Spleen (tissue), 13 donors: ENCODE measurements at places on chromosomes 3 and 15. TPM values are rescaled to one million over a fixed set of nuclear protein-coding genes. Genes with fewer than 3 reads are reported as not detected.

GRCh38 chr3:34109846-34110245 is 311.4 kb downstream of the PDCD6IP start:
- no peak for DNase-seq
- H3K27ac ChIP-seq = no peak overlapping the region
- no peaks in the 10 kb centered on the region for H3K4me1 ChIP-seq

GRCh38 chr3:100915706-100916495 is 77.3 kb downstream of the ABI3BP start:
- H3K27me3 ChIP-seq = no peaks in the 10 kb centered on the region
- no peak overlapping the region for H3K27ac ChIP-seq
- H3K4me3 ChIP-seq = no peak overlapping the region
- H3K4me1 ChIP-seq = peaks cover 4% of the 10 kb centered on the region
- H3K36me3 ChIP-seq = no peaks in the 10 kb centered on the region
- no peak for DNase-seq

- no peaks in the 10 kb centered on the region for H3K27me3 ChIP-seq
- no peaks in the 10 kb centered on the region for H3K36me3 ChIP-seq
- H3K4me1 ChIP-seq = no peaks in the 10 kb centered on the region
- H3K4me3 ChIP-seq = no peak overlapping the region
- H3K27ac ChIP-seq = no peak overlapping the region
- DNase-seq = no peak
These were observed 109.4 kb downstream of the LRTM1 start for GRCh38 chr3:54818486-54818885.

- H3K4me1 ChIP-seq = peaks cover 58% of the 10 kb centered on the region
- H3K36me3 ChIP-seq = no peaks in the 10 kb centered on the region
- H3K27ac ChIP-seq = no peak overlapping the region
- DNase-seq = peak; percentile 84
These were observed 4.2 kb downstream of the OCA2 start for GRCh38 chr15:28094732-28095521.

GRCh38 chr3:73805435-73805834 is 180.7 kb upstream of the PDZRN3 start:
- no peak overlapping the region for H3K27ac ChIP-seq
- no peaks in the 10 kb centered on the region for H3K4me1 ChIP-seq
- H3K4me3 ChIP-seq = no peak overlapping the region
- H3K36me3 ChIP-seq = no peaks in the 10 kb centered on the region
- no peaks in the 10 kb centered on the region for H3K27me3 ChIP-seq
- no peak for DNase-seq

DNA sequence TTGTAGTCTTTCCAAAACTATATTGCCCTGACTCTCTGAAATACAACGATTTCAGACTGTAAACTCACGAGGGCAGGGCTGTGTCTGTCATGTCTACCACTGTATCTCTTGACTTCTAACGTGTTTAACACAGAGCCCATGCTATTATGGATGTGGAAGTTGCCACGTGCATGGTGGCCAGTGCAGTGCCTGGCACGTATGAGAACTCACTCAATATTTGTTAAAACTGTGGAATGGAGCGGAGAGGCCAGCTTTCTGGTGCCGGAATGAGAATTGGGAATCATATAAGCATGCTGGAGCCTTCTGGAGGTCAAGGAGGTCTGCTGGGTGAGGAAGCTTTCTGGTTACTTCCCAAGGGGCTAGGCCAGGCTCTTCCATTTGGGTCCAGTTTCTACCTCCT is 220.6 kb upstream of the LYSMD4 start:
- H3K36me3 ChIP-seq = no peaks in the 10 kb centered on the region
- H3K4me3 ChIP-seq = no peak overlapping the region
- peaks cover 14% of the 10 kb centered on the region for H3K4me1 ChIP-seq
- H3K27me3 ChIP-seq = no peaks in the 10 kb centered on the region
- DNase-seq = peak; percentile 22

DNA sequence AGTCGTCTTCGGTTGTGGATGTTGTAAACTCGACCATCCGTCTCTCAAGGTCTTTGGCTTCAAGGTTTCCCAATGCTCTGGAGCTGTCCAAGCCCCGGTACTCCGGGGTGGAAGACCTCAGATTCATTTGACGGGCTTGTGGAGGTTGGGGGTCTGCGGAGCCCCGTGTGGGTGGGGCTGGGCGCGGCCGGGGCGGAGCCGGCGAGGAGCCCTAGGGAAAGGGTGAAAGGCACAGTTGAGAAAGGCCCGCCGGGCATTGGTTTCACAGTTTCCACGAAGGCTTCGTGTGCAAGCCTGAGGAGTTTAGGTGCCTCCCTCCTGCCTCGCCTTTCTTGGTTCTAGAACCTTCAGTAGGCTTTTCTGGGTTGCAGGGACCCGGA is 360 bp upstream of the MGA start:
- peak overlapping the region; percentile 94 for H3K27ac ChIP-seq
- no peaks in the 10 kb centered on the region for H3K27me3 ChIP-seq
- no peaks in the 10 kb centered on the region for H3K36me3 ChIP-seq

DNA sequence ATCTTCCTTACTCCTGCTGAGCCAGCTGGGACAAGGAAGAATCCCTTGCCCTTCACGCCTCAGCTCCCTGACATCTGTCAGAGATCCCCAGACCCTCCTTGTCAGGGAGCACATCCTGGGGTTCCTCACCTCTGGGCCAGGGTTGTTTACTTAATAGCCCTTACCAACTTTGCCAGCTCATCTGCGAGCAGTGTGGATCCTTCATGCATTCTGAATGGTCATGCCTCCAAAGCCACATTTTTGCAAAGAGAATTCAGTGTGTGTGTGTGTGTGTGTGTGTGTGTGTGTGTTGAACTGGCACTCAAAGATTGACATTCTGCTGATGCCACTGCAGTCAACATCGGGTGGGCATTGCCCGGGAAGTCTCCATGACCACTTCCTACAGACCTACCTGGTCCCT is 112.6 kb downstream of the SLC49A4 start:
- no peaks in the 10 kb centered on the region for H3K36me3 ChIP-seq
- DNase-seq = no peak
- H3K27me3 ChIP-seq = peaks cover 18% of the 10 kb centered on the region
- H3K27ac ChIP-seq = no peak overlapping the region
- H3K4me3 ChIP-seq = no peak overlapping the region
- H3K4me1 ChIP-seq = no peaks in the 10 kb centered on the region

- H3K27ac ChIP-seq = no peak overlapping the region
- no peaks in the 10 kb centered on the region for H3K4me1 ChIP-seq
- no peak overlapping the region for H3K4me3 ChIP-seq
- H3K27me3 ChIP-seq = no peaks in the 10 kb centered on the region
- H3K36me3 ChIP-seq = no peaks in the 10 kb centered on the region
These were observed 75.9 kb downstream of the BOC start for GRCh38 chr3:113287111-113287802.

- H3K4me3 ChIP-seq = no peak overlapping the region
- H3K4me1 ChIP-seq = no peaks in the 10 kb centered on the region
- no peaks in the 10 kb centered on the region for H3K27me3 ChIP-seq
These were observed 199.1 kb downstream of the UBE3A start for GRCh38 chr15:25239471-25240345.

GRCh38 chr3:193522473-193522872 is 32.2 kb downstream of the ATP13A4 start:
- no peaks in the 10 kb centered on the region for H3K4me1 ChIP-seq
- H3K27ac ChIP-seq = no peak overlapping the region
- no peaks in the 10 kb centered on the region for H3K27me3 ChIP-seq
- DNase-seq = no peak
- H3K36me3 ChIP-seq = no peaks in the 10 kb centered on the region

GRCh38 chr15:82963471-82964341 is 11.2 kb upstream of the HOMER2 start:
- H3K36me3 ChIP-seq = no peaks in the 10 kb centered on the region
- H3K4me3 ChIP-seq = no peak overlapping the region
- H3K4me1 ChIP-seq = no peaks in the 10 kb centered on the region
- H3K27ac ChIP-seq = no peak overlapping the region
- H3K27me3 ChIP-seq = no peaks in the 10 kb centered on the region

GRCh38 chr3:144003051-144003450 is 31.4 kb downstream of the DIPK2A start:
- H3K27ac ChIP-seq = no peak overlapping the region
- no peaks in the 10 kb centered on the region for H3K36me3 ChIP-seq
- DNase-seq = no peak
- H3K4me3 ChIP-seq = no peak overlapping the region
- H3K27me3 ChIP-seq = no peaks in the 10 kb centered on the region

DNA sequence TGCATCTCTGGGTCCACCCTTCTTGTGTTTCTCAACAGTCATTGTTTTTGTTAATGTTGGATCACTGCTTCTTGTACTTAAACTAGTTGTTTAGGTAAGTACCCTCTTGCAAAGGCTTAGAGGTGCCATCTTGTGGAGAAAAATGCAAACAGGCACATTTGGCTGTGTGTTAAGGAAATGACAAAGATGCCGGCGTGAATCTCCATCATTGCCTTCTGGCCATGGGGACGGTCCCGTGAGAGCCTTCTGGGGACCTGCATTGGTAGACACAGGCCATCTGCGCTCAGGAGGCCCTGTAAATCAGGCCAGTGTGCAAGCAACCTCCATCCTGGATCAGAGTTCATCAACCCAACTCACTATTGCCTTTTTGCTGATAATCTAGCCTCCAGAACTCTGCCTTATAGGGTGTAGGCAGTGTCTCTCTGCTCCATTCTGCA is 158.6 kb upstream of the NR2E3 start:
- DNase-seq = no peak
- no peak overlapping the region for H3K4me3 ChIP-seq
- H3K27me3 ChIP-seq = no peaks in the 10 kb centered on the region

GTF2E1 gene
- 18.7 TPM for total RNA-seq

INSYN1 gene
- not detected for total RNA-seq

SPATA12 gene
- total RNA-seq = not detected

AGBL1 gene
- not detected for total RNA-seq
